ENCODE measurements at places on chromosomes 2 and 18.
A peak's percentile ranks its signal among the peaks of the same experiment; 100 is the strongest.

DNA sequence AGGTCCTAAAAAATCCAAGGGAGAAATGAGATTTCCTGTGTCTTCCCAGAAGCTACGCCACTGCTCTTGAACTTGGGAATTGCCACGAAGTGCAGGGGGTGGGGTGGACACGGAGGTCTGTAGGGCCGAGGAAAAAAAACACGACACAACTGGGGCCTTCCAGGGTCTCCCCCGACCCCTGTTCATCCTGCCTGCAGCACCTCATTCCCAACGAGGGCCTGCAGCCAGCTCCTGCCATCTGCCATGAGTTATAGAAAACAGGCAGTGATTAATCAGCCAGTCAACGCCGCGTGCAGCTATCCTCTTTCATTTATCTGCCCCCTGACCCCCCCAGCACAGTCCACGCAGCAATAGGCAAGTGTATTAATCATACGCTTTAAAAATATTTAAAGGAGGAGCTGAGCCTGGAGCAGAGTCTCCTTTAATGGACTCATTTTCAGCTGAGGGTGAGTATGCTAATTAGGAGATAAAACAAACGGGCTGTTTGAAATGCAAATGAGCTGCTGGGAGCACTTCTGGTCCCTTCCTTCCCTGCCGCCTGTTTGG lies 209.9 kb downstream of the TFCP2L1 start:
- peak; percentile 97 for DNase-seq

DNA sequence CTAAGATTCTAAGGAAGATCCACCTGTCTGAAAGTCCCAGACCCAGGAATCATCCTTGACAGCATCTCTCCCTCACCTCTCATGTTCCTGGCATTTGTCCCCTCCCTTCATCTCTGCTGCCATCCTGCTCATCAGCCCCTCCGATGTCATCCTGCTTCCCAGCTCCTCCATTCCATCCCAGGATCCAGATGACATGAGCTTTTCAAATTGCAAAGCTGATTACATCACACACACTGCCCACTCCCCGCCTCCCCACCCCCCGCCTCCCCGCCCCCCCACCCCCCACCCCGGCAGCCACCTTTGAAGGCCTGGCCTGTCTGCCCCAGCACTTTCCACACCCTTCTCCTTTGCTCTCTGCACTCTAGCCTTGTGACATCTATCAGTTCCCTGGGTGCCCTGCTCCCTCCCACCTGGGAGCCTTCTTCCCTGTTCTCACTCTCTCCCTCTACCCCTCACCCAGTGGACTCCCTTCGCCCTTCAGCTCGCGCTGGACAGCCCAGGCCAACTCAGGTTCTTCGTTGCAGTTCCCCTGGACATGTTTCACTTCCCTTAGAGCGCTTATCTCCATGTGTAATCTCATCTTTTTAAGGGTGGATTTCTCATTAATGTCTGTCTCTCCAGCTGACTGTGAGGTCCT lies 61.6 kb downstream of the DNMT3A start:
- no peak for DNase-seq

GRCh38 chr2:56198936-56199335 lies 15.1 kb downstream of the CCDC85A start:
- no peak for DNase-seq

- DNase-seq = no peak
Observed at GRCh38 chr18:79413025-79413424, 17.3 kb downstream of the NFATC1 start.

GRCh38 chr2:195756218-195756942 lies 99.4 kb downstream of the SLC39A10 start:
- no peak for DNase-seq

DNA sequence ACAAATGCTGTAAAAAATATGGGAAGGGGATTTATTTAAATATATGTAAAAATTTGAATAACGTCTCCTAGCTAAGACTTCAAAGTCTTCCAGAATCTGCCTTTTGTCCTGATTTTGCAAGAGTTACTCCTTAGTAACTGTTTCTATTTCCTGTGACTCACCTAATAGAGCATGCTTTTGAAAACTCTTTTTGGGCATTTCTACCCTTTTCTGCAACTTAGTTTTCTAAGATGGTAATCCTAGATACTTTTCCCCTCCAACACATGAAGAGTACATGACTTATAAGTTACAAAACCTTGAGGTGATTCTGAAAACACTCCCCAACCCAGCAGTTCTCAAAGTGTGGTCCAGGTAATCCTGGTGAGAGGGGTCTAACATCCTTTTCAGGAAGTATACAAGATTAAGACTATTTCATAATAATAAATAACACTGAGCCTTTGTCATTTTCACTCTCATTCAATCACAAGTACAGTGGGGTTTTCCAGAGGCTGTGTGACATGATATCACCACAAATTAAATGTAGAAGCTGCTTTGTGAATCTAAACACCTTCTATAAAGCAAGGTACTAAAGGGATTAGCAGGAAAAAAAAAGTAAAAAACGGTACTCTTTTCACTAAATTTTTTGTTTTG lies 31.9 kb downstream of the PPP4R3B start:
- DNase-seq = peak; percentile 50

GRCh38 chr2:188050726-188051125 lies 240.9 kb upstream of the GULP1 start:
- DNase-seq = no peak

DNA sequence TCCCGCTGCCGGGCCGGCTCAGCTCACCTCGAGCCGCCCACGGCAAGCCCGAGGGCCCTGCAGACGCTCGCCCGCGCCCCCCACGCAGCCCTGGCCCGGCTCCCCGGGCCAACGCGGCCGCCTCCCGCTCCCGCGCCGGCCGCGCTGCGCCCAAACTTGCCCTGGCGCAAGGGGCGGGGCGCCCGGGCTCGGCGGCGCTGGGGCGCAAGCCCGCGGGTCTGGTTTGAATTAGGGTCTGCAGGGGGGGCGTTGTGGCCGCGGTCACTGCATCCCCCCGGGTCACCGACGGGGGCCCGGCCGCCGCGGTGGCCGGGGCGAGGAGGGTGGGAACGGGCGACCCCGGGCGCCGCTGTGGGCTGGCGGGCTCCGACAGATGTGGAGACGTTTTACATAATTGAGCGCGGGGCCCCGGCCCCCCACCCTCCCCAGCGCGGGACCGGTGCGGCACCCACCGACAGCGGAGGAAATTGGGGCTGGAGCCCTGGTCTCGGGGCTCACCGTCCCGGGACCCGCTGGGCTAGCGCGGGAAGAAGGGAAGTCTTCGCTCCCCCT lies 690 bp downstream of the SDC1 start:
- DNase-seq = no peak

- no peak for DNase-seq
Observed at GRCh38 chr2:149926149-149926548, 338.6 kb upstream of the MMADHC start.

- DNase-seq = no peak
Observed at GRCh38 chr2:4300616-4301015, 597.2 kb downstream of the DCDC2C start.

- no peak for DNase-seq
Observed at GRCh38 chr2:230614913-230615332, 97.7 kb upstream of the CAB39 start.

GRCh38 chr2:9629222-9630116 lies 1.3 kb downstream of the YWHAQ start:
- DNase-seq = no peak

GRCh38 chr2:127611076-127611925 lies 34.7 kb upstream of the GPR17 start:
- no peak for DNase-seq

DNA sequence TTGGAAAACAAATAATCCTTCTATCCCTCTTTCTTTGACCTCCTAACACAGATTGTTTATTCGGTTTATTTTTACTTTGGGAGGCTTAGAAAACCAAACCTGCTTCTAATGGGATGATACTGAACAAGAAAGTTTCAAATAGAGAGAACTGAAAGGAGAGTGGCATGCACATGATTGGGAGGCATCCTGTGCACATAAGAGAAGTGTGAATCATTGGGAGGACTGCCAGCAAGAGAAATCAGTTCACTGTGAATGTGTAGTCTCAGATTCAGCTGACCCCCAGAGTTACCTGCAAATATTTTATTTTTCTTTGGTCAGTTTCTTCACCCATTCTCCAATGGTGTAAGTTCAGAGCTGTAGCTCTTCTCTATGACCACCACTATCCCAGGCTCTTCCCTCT lies 1363.2 kb upstream of the ACVR2A start:
- peak; percentile 44 for DNase-seq

DNA sequence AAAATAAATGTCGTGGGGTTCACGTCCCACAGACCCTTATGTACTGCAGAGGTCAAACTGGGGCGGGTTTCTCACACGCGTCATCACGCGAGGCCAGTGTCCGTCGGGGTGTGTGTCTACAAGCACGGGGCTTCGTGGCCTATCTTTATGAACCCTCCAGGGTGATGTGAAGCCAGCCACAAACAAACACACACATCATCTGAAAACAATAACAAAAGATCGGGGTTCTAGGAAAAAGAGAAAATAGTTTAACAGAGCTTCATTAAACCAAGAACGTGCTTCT lies 23.3 kb downstream of the LDLRAD4 start:
- DNase-seq = no peak

- DNase-seq = no peak
Observed at GRCh38 chr18:54923339-54923956, 35.8 kb downstream of the CCDC68 start.

- no peak for DNase-seq
Observed at GRCh38 chr2:173955004-173955403, 10.2 kb downstream of the SP3 start.

GRCh38 chr2:3630631-3631030 lies 27.4 kb upstream of the ALLC start:
- DNase-seq = no peak

DNA sequence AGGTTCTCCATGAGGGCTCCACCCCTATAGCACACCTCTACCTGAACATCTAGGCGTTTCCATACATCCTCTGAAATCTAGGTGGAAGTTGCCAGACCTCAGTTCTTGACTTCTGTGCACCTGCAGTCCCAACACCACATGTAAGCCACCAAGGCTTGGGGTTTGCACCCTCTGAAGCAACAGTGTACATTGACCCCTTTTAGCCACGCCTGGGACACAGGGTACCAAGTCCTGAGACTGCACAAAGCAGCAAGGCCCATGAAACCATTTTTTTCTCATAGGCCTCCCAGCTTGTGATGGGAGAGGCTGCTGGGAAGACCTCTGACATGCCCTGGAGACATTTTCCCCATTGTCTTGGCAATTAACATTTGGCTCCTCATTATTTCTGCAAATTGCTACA lies 20.0 kb downstream of the ARL6IP6 start:
- no peak for DNase-seq

GRCh38 chr2:178392215-178392614 lies 58.8 kb downstream of the PRKRA start:
- no peak for DNase-seq

GRCh38 chr2:224865016-224865415 lies 148.9 kb upstream of the CCDC195 start:
- DNase-seq = no peak

DNA sequence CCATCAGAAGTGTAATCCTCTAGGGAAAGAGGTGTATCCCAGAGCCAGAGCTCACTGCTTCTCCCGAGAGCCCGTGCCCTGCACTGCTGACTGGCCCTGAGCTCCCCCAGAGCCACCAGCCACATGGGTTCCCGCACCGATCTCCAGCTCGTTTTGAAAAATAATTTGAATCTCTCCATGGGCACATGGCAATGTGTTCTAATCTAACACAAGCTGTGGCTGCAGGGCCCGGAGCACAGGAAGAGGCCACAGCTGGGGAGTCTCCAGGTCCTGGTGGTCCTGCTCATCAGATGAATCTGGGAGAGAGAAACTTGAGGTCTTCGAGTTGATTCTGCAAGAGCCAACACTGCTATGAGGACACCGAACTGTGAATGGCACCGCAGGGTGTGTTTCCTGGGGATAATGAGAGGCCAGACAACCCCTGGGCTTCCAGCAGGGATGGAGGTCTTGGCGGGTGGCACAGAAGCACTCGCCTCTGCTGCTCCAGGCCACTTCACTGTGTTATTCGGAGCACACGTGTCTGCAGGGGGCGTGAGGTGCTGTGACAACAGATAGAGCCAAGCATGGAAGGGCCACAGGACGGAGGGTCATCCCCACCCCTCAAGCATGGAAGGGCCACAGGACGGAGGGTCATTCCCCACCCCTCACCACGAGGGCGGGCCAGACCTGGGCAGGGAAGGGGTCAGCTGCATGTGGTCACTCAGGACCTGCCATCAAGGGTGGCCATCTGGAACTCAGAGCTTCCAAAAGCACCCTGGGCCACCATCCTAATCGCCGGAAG lies 196.8 kb downstream of the NDUFA10 start:
- DNase-seq = no peak

- DNase-seq = no peak
Observed at GRCh38 chr2:238138331-238139195, at the start of gene KLHL30. KLHL30 (plus strand) TSS chr2:238138668; CDS start chr2:238140755, 2,087 bp downstream.

DNA sequence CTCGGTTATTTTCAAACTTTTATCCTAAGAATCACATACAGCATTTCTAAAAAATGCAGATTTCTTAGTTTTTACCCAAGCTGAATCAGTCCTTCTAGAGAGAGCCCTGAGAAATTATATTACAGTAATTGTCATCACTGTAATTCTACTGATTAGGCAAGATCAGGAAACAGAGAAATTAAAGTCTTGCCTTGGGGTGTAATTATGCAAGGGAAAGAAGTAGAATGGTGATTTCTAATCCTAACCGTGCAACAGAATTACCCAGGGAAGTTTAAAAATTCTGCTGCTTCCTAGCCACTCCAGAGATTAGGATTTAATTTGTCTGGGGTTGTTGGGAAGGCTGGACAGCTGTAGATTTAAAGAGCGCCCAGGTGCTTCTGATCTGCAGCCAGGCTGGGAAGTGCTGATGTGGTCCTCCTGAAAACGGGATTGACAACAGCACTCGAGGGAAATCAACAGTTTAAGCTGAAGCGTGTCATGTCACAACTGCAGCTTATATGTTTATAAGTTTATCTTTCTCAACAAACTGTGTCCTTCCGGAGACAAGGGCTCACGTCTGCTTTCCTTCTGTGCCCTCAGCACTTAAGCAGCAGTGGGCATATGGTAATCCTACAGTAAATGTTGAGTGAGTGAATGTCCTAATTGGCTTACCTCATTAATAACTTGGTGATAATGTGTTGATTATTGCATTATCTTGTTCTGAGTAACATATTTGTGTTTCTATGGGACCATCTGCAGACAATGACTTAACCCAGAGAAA lies 671.9 kb upstream of the SOX11 start:
- no peak for DNase-seq

DNA sequence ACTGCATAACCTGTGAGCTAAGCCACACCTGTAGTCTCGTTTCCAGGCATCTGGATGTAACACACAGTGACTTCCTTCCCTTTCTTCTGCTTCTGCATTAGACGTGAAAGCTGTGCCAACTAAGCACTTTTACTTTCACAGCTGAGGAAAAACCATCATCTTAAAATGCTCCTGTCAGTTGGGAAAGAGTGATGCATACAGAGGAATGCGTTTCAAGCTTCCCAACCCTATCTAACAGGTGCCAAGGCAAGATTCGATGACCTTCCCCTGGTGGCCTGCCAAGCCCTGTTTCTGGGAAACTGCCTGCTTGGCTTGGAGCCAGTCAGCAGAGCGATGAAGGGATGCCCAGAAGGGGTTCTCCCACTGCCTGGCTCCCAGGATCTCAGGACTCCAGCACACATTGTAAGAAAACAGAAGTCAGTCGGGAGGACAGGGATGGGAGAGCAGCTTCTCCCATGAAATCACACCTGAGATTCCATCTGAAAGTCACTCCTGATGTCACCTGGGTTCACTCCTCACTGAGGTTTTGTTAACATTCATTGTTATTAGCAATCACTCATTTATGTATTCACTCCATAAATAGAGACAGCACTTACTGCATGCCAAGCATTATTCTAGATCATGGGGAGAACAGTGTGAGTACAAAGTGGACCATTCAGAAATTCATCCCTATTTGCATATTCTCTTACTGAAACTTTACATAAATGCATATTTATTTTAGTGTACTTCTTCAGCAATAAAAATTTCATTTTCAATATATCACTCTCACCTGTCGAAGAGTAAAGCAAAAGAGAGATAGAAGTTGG lies 64.1 kb downstream of the DTNA start:
- no peak for DNase-seq

GRCh38 chr18:9137168-9138066 lies 836 bp downstream of the ANKRD12 start:
- peak; percentile 63 for DNase-seq
